ENCODE measurements at places on chromosomes 3 and 15.
A peak's percentile ranks its signal among the peaks of the same experiment; 100 is the strongest.

GRCh38 chr15:68413363-68414205, 18.4 kb downstream of the ITGA11 start:
- DNase-seq: no peak

DNA sequence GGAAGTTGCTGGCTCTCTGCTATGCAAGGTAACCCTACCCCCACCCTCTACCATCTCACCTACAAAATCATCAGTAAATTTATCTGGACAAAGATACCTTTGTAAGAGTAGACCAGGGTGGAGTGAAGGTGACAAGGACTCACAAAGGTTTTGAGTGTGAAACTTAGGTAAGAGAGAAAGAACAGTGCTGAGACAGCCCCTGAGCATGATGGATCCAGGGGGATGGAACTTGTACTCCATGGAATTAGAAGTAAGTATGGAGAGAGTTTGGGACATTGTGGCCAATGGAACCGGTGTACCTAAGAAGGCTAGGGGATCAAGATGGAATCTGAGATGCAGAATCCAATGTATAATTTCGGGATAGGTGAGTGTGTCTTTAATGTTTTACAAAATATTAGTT, 153.0 kb upstream of the NSMCE3 start:
- no peak for DNase-seq

- no peak for DNase-seq
Measured at GRCh38 chr15:23565395-23566070, at the start of gene MKRN3. Gene MKRN3, plus strand, starts transcription at chr15:23565674. Its CDS starts 109 bp downstream, at chr15:23565783.

DNA sequence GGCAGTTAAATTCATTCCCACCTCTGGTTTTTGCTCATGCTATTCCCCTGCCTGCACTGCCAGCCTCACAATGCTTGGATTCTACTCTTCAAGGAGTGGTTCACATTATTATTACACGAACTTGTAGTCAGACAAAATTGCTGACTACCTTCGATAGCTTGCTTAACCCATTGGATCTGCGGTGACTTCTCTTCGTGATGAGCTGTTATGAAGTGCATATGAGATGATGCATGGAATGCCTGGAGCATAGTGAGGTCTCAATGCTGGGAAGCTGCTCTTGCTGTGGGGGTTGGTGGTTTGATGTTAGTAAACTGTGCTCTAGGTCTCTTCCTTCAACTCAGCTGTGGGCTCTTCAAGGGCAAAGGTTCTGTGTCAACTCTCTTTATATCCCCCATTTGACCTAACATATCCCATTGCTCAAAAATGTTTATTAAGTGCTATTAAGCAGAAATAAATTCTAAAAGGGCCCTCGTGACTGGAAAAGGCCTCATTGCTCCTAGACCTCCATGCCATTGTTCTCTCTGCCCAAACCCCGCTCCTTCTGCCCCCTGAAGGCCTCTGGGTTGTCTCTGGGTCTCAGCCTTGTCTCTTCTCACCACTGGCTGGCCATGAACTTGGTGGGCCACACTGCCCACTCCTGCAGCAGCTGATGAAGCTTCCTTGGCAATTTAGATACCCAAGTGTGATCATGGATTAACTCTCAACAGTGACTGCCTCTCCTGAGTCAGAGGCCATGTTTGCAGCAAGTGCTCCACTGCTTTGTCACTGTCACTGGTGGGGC, 4.5 kb upstream of the SLCO2A1 start:
- no peak for DNase-seq

DNA sequence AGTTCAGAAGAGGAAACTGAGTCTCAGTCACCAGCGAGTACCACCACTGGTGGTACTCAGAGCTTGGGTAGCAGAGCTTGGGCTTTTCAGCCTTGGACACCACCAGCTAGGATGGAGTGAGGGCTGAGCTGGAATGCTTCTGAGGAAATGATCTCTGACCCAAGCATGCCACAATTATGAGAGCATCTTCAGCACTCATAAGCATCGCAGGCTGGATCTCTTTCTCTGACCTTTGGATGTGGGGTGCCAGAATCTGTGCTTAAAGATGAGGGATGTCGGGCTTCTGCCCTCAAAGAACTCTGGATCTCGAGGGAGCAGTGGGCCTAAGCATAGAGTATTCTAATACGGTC, 36.4 kb downstream of the ZNF710 start:
- DNase-seq: no peak

GRCh38 chr3:139546772-139547171, 7.2 kb upstream of the RBP1 start:
- no peak for DNase-seq

DNA sequence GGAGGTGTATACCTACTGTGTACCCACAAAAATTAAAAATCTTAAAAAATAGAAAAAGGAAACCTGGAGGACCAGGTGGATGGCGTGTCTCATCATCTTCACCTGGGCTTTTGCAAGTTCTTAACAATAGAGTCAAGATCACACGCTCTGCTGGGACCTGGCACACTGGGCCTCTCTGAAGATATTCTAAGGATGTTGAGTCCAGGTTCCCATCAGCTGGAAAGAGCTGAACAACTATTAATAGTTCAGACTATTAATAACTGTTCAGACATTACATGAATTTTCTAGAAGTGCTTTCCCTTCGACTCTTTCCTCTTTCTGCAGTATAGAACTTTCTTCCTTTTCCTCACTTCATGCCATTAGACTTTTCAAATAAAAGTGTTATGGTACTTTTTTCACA, 320.2 kb upstream of the IL12A start:
- DNase-seq: no peak

- no peak for DNase-seq
Measured at GRCh38 chr15:75731248-75732151, 18.9 kb upstream of the CSPG4 start.

GRCh38 chr3:141942006-141942405, 65.6 kb downstream of the ATP1B3 start:
- no peak for DNase-seq

GRCh38 chr3:120708408-120708807, 26.4 kb upstream of the HGD start:
- no peak for DNase-seq

DNA sequence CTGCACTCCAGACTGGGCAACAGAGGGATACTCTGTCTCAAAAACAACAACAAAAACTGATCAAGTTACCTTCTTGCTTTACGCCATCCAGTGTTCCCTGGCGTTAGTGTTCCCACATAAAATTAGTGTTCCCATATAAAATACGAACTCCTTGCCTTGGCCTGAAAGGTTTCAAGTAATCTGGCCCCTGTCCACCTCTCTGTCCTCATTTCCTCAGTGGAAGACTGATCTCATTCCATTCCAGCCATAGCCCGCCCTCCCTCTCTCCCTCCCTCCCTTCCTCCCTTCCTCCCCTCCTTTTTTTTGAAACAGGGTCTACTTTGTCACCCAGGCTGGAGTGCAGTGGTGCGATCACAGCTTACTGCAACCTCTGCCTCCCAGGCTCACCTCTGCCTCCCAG, 2.8 kb upstream of the CAND2 start:
- DNase-seq: no peak

- no peak for DNase-seq
Measured at GRCh38 chr3:111648991-111649579, 53.9 kb upstream of the ZBED2 start.

- no peak for DNase-seq
Measured at GRCh38 chr15:36815786-36816185, 236.4 kb downstream of the CDIN1 start.

DNA sequence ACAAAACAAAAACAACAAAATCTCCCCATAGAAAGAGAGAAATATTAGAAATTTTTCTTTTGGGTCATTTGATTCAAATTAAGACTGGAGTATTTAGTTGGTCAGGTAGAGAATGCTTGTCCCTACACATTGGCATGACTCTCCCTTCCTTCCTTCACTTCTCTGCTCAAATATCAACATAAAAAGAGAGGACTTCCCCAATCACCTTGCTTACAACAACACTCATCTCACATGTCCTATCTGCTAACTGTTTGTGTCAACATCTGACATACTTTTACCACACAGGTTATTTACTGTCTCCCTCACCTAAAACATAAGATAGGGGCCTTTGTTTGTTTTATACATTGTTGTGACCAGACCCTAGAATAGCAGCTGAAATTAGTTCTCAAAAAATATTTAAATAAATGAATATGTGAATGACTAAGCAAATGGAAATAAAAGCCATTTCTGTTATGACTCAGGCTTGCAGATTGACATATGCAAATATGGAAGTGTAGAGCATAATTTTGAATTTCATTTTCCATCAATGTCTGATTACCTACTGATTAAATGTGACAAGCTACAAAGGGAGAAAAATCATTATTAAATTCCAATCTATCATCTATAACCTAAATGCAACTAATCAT, 304.8 kb downstream of the CTNNB1 start:
- DNase-seq: no peak

GRCh38 chr3:50714946-50715345, 40.2 kb downstream of the DOCK3 start:
- DNase-seq: no peak

GRCh38 chr3:197514786-197515355, 40.9 kb downstream of the BDH1 start:
- no peak for DNase-seq

- DNase-seq: no peak
Measured at GRCh38 chr3:134768116-134768515, 26.9 kb upstream of the EPHB1 start.

DNA sequence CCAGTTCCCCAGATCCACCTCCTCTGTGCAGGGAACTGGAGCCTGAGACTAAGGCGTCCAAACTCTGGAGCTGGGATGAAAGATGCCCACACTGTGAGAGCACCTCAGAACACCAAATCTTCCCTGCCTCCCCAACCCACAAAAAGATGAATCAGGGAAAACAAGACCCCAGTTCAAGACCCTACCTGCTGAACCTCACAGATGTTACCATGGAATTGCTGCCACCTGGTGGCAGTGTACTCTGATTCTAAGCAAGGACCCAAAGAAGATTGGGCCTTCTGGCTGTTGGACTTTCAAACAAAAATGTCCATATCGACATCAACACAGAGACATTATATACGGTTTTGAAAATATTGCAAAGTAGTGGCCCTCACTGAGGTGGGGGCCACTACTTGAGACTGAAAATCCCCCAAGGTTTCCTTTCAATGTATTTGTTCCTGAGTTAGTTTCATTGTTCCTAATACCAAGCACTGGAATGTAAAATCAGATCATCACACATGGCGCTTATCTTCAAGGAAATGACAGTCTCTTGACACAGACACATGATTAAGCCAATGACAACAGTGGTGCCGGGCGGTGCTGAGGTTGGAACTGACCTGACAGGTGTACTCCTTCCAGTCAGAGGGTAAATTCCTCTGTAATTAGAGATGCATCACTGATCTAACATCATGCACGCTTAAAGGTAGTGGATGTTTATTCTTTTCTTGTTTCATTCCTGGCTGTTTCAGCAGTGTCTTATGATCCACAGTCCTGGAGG, 67.6 kb downstream of the SLC6A11 start:
- DNase-seq: no peak

DNA sequence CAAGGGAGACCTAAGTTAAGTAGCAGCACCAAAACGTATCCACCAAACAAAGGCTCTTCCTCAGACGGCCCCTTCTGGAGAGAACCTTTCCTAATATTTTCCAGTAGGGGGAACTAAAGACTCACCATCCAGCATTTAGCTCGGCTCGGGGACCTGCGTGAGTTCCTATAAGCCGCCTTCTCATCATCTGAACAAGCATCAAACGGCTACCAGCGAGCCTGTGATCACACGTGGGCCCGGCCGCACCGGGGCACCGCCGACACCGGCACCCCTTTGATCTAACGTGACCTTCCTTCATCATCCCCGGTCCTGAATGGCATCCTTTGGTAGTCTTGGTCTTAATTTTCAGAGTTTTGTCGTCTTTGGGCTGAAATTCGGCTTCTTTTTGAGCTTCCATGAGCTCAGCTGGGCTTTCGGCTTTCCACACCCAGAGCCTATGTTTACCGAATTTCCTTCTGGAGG, 1.4 kb upstream of the ROBO2 start:
- DNase-seq: peak; percentile 51

GRCh38 chr15:99130765-99131440, 26.0 kb downstream of the SYNM start:
- no peak for DNase-seq

DNA sequence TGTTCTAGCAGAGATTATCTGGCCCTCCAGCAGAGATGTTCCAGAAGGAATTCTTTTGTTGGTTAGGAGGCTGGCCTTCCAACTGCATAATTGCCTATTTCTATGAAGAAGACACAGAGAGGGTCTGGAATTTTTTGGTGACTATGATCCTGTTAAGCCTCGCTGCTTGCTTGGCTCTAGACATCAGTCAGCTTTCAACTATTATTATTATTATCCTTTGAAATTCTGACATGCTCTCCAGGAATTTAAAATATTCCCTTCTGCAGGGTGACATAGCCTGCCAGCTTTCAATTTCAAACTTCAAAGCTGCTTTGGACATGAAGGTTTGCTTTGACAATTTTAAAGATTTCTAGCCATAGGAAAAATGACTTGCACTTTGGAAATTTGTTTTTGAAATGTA, 26.3 kb upstream of the ZNF148 start:
- peak; percentile 22 for DNase-seq

DNA sequence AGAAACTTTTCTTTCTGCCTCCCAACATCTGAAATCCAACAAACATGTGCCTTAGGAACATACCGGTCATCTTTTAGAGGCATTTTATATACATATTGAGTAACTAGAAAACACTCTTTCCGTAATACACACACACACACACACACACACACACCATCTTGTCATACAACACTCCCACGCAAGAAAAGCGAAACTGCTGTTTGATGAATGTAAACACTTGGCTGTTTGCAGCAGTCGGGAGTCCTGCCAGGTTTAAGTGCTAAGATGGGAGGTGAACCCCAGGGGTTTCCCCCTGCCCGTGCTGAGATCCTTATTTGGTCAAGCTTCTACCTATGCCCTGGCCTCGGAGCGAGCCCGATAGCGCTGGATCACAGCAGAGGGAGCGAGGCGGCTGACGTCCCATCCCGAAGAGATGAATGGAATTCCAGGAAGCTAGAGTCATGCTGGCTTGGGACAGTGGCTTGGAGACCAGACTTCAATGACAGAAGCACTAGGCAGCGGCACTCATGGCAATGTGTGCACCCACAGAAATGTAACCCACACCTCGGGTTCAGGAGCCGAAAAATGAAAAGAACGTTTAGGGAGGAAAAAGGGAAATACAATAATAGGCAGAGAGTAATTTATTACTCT, 1.3 kb upstream of the THBS1 start:
- DNase-seq: peak; percentile 94

DNA sequence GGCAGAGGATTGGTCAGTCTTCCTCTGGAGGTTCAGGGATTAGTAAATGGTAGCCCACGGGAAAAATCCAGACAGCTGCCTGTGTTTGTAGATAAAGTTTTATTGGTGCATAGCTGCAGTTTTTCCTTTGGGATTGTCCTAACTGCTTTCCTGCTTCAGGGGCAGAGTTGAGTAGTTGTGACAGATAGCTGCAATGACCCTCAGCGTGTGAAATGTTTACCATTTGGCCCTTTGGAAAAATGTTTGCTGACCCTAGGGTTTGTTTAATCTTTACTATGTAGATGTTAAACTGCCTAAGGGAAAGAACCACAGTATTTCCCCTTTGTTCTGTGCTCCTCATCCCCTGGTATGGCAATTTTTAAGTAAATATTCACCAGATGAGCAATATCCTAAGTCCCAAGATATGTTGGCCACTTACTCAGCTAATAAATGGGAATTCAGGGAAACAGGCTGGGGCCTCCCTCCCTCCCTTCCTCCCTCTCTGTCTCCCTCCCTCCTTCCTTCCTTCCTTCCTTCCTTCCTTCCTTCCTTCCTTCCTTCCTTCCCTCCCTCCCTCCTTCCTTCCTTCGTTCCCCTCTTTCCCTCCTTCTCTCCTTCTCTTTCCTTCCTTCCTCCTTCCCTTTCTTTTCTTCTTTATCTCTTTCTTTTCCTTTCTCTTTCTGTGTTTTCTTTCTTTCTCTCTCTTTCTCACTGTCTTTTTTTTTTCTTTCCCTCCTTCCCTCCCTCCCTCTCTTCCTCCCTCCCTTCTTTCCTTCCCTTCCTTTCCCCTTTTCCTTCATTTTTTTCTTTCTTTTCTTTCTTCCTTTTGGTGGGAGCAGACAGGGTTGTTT, 234.6 kb upstream of the BHLHE40 start:
- DNase-seq: peak; percentile 82

All from RCC 7860 (cell line).